Activated T-cell treated with anti-CD3 and anti-CD28 coated beads, Interleukin-2, amount 50 U/mL, for 4 hours (primary cell): ENCODE measurements at places on chromosomes 4 and X. TPM values are rescaled to one million over a fixed set of nuclear protein-coding genes. Genes with fewer than 3 reads are reported as not detected.

DNA sequence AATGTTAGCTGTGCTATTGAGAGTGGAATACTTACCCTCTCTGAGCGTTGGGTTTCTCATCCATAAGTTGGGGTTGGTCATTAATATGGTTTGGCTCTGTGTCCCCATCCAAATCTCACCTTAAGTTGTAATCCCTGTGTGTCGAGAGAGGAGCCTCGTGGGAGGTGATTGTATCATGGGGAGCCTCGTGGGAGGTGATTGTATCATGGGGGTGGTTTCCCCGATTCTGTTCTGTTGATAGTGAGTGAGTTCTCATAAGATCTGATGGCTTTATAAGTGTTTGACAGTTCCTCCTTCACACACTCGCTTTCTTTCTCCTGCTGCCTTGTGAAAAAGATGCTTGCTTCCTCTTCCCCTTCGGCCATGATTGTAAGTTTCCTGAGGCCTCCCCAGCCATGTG lies 391.1 kb downstream of the FAM133A start:
- no peak for DNase-seq

The ARHGEF6 gene
- total RNA-seq: 18.8 TPM

The MUC7 gene
- total RNA-seq: not detected

DNA sequence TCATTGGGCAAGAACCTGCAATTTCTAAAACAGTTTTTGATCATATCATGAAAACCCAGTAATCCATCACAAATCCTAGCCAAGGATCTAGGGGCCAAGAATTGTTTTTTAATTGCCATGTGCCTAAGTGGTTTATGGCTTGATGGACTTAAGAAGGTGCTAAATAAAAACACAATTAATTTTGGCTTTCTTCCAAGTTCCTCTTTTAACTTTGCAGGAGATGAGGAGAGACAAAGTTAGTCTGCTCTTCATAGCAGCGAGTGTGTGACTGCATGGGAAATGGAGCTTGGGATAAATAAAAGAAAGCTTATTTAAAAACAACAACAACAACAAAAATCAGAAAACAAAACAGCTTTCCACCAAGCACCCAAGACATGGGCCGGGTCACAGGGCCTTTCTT lies 41.4 kb downstream of the ARHGEF9 start:
- no peak for DNase-seq

DNA sequence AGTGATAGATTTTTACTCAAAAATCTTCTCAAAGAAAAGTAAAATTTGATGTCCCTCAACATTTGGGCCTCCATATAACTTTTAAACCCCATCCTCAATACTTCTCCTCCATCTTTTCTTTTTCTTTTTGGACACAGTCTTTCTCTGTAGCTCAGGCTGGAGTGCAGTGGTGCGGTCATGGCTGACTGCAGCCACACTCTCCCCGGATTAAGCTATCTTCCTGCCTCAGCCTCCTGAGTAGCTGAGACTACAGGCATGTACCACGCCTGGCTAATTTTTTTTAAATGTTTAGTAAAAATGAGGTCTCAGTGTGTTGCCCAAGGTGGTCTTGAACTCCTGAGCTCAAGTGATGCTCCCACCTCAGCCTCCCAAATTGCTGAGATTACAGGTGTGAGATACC lies 33.1 kb downstream of the KDM6A start:
- DNase-seq: no peak

DNA sequence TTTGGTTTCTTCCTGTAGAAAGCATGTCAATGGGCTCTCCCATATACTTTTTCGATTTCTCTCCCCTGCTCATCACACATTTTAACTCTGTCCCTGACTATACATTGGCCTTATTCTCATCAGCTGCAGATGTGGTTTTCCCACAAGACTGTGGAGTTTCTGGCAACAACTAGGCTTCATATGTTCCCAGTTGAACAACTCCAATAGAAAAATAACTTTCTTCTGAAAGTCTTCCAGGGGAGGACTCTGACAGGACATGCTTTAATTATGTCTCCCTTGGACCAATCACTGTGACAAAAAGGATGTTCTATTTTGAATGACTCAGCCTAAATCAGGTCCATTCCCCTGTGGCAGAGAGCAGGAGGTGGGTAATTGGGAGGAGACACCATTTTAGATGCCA lies 28.1 kb downstream of the SPANXC start:
- no peak for DNase-seq

DNA sequence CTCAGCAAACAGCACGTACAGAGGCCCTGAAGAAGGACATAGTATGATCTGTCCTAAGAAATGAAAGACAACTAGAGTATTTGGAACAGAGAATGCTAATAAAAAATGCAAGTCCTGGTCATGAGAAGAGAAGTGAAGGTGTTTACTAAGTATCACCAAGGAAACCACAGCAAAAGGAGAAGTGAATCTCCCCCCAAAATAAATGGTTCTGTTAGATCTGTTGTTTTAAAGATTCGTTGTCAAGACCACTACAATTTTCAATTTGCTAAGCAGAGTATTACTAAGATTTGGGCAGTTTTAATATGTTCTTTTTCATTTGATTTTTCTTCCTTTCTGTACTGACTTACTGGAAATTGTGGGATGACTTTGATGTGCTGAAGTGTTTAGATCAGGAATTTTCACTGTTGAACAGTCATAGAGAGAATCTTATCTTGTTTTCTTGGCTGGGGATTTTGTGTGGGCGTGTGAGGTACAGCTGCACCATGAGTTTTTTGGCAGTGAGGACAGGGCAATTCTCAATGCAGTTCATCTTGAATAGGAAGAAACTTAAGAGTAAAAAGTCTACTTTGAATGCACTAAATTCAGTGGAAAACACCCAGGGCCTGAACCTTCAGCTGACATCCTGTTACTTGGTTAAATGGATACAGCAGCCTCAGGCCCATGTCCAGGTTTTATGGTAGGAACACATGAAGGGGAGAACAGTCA lies 132.2 kb downstream of the STIM2 start:
- no peak for DNase-seq

The ZNF182 gene
- 3.3 TPM for total RNA-seq

The NPY1R gene
- 0.11 TPM for total RNA-seq

- DNase-seq: no peak
Measured at GRCh38 chr4:91887926-91888325, 415.8 kb upstream of the GRID2 start.

GRCh38 chrX:44747317-44747716 lies 96.5 kb upstream of the DUSP21 start:
- DNase-seq: no peak

DNA sequence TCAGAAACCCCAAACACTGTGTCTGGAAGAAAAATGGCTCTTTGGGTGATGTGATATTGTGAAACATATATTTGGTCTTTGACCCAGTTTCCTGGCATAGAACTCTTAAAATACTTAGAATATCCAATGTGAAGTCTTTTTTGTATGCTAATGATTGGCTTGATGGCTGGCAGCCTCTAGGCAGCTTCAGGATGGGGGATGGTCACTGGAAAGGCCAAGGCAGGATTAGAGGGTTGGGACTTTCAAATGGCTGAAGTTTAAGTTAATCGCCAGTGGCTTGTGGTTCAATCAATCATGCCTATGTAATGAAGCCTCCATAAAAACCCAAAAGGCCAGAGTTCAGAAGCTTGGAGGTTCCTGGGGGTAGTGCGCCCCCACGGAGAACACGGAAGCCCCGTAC lies 33.5 kb upstream of the ESX1 start:
- no peak for DNase-seq

GRCh38 chrX:33447285-33447684 lies 235.9 kb upstream of the DMD start:
- DNase-seq: no peak

DNA sequence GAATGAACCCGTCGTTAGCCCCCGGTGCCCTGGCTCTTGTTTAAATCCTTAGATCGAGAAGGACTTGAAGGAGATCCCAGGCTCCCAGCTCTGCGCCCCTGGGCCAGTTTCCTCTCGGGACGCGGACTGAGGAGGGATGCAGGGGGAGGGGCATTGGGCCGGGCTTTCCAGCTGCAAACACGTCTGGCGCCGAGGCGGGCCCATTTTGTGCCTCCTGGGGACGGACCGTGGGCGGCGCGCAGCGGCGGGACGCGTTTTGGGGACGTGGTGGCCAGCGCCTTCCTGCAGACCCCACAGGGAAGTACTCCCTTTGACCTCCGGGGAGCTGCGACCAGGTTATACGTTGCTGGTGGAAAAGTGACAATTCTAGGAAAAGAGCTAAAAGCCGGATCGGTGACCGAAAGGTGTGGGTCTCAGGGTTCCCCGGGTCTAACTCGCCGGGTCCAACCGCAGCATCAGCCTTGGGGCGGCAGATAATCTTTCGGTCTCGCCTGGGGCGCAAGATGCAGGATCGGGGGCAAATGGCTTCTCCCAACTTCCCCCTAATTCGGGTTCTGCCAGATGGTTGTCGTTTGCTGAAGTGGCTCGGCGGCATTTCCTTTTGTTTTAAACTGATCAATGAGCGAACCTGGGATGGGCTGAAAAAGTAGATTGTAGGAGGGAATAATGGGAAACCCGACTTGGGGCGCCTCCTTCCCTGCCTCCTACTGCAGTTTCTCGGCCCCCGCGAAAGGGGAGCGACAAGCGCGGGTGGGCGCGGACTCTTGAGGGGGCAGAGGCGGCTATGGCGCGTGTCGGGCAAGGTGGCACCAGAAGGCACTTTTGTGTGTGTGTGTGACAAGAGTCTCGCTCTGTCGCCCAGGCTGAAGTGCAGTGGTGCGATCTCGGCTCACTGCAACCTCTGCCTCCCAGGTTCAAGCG lies 2.9 kb downstream of the PDGFRA start:
- no peak for DNase-seq

GRCh38 chr4:143281507-143282190 lies 55.0 kb upstream of the GAB1 start:
- no peak for DNase-seq

The MAB21L2 gene
- total RNA-seq: not detected

The ZAR1 gene
- not detected for total RNA-seq

GRCh38 chrX:41145920-41146608 lies 60.8 kb downstream of the USP9X start:
- no peak for DNase-seq

The ZNF157 gene
- 0.40 TPM for total RNA-seq

The BEND2 gene
- not detected for total RNA-seq

The HTN1 gene
- not detected for total RNA-seq
